Activated T-cell treated with anti-CD3 and anti-CD28 coated beads, Interleukin-2, amount 50 U/mL, for 1 hour (primary cell): ENCODE measurements at places on chromosomes 3 and 15.

DNA sequence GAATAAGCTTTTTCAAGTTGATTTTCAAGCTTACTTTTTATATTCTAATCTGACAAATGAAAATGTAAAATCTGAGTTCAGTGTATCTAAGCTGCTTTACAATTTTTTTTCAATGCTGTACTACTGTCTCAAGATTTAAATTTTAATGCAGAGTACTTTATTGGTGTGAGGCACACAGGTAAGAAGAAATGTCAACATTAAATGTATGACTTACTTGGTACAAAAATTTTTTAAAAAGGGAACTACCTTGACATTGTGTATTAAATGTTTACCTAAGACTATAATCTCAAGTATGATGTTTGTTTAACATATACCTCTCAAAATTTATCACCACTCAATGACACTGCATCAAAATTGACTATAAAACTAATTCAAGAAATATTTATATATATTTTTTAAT lies 62.7 kb downstream of the NECTIN3 start:
- DNase-seq: no peak

- no peak for DNase-seq
Observed at GRCh38 chr3:4936982-4937614, 42.1 kb upstream of the BHLHE40 start.

- DNase-seq: no peak
Observed at GRCh38 chr3:71495708-71496472, 87.6 kb downstream of the FOXP1 start.

- no peak for DNase-seq
Observed at GRCh38 chr3:31035681-31036080, 141.2 kb upstream of the GADL1 start.

GRCh38 chr15:70235347-70235746 lies 137.6 kb upstream of the TLE3 start:
- no peak for DNase-seq

- peak; percentile 72 for DNase-seq
Observed at GRCh38 chr3:46947981-46948791, 28.4 kb downstream of the CCDC12 start.

DNA sequence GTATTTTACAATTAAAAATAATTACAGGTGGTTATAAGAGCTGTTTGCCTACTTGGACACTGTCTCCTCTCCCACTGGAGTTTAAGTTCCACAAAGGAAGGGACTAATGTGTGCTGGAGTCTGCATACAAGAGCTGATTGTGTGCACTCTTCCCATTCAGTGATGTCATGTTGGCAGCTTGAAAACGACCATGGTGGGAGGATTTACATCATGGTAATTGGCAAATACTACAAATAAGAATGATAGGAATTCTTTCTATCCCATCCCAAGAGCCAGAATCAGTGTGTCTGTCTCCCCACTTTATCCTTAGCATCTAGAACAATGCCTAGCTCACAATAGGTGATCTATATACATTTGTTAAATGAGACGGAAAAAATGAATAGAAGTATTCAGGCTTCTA lies 14.1 kb downstream of the ITGA11 start:
- DNase-seq: no peak

GRCh38 chr15:89208256-89208655 lies 13.1 kb downstream of the RLBP1 start:
- no peak for DNase-seq

GRCh38 chr3:135136361-135137100 lies 341.5 kb downstream of the EPHB1 start:
- no peak for DNase-seq

GRCh38 chr3:78143000-78143399 lies 1103.1 kb downstream of the ROBO2 start:
- DNase-seq: no peak

- DNase-seq: no peak
Observed at GRCh38 chr3:9397906-9398699, 688 bp downstream of the SETD5 start.

GRCh38 chr3:176090727-176091126 lies 1106.6 kb downstream of the TBL1XR1 start:
- DNase-seq: no peak

GRCh38 chr3:183954875-183955274 lies 62.8 kb downstream of the ABCC5 start:
- no peak for DNase-seq
